ENCODE measurements at places on chromosomes 5 and 9. TPM values are rescaled to one million over a fixed set of nuclear protein-coding genes. Genes with fewer than 3 reads are reported as not detected.

DNA sequence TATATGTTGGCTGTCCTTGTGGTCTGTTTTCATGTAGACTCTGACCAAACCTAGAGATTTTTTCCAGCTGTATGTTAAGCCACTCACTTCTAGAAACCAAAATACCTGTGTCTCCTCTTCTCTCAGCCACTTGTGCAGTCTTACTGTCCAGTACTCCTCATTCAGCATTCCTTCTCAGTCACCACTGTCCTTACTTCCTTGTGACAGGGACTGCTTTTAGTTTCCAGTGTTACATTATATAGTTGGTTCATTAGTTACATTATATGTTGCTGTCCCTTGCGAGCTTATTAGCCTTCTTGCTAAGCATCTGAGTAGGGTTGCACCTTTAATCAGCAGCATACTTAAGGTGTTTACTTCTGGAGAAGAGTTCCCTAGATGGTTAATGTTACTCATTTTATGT lies 4.3 kb downstream of the ATP6V1G1 start:
- no peak for DNase-seq
- peaks cover 50% of the 10 kb centered on the region for H3K4me1 ChIP-seq
- H3K27ac ChIP-seq = peak overlapping the region; percentile 54
- no peaks in the 10 kb centered on the region for H3K36me3 ChIP-seq
- no peaks in the 10 kb centered on the region for H3K27me3 ChIP-seq

The QRFP gene
- not detected for total RNA-seq

The CMYA5 gene
- 5.2 TPM for total RNA-seq

The NEURL1B gene
- 42.8 TPM for total RNA-seq

DNA sequence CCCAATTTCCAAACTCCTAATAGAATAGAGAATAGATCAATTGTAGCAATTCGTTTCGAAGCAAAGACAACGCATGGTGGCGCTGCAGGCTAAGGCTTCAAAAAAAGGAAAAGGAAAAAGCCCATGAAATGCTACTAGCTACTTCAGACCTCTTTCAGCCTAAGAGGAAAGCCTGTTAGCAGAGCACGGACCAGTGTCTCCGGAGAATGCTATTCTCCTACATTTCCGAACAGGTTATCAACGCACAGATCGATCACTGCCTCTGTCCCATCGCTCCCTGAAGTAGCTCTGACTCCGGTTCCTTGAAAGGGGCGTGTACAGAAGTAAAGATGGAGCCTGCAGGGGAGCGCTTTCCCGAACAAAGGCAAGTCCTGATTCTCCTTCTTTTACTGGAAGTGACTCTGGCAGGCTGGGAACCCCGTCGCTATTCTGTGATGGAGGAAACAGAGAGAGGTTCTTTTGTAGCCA lies at the start of gene PCDHB15:
Gene PCDHB15, plus strand, starts transcription at position 146 of the 468 bp plus-strand sequence. Its CDS starts 184 bp downstream, at position 330.
- no peaks in the 10 kb centered on the region for H3K4me1 ChIP-seq
- no peak within 1 kb of the TSS for H3K27ac ChIP-seq
- no peak for DNase-seq
- peaks cover 9% of the 10 kb centered on the region for H3K27me3 ChIP-seq
- H3K36me3 ChIP-seq = no peaks in the 10 kb centered on the region

DNA sequence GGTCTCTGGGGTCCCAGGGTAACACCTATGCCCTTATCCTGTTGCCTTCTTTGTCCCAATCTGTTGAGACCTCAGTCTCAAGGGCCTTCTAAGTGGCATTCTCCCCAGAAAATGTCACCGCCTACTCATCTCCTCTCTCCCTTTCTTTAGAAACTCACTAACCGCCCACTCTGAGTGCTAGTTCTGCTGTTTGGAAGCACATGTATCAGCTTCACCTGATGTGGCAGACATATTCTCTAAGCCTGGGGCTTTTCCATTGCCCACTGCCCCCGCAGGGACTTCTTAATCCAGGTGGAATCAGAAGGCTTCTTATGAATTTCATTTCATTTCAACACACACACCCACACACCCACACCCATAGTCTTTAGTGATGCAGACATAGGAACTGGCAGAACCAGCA lies 165.1 kb downstream of the ASTN2 start:
- no peaks in the 10 kb centered on the region for H3K4me1 ChIP-seq
- H3K27me3 ChIP-seq = no peaks in the 10 kb centered on the region
- no peak for DNase-seq
- no peak overlapping the region for H3K27ac ChIP-seq
- H3K4me3 ChIP-seq = no peak overlapping the region

- no peaks in the 10 kb centered on the region for H3K4me1 ChIP-seq
- no peak overlapping the region for H3K4me3 ChIP-seq
- H3K36me3 ChIP-seq = no peaks in the 10 kb centered on the region
- no peaks in the 10 kb centered on the region for H3K27me3 ChIP-seq
Observed at GRCh38 chr9:99472240-99472915, 250.3 kb downstream of the SEC61B start.

GRCh38 chr9:19451240-19452087 lies 42.7 kb downstream of the ACER2 start:
- H3K4me1 ChIP-seq = no peaks in the 10 kb centered on the region
- no peak for DNase-seq
- H3K4me3 ChIP-seq = no peak overlapping the region

All from sigmoid colon (tissue), 7 donors.